ENCODE measurements at places on chromosomes 12 and 14.

GRCh38 chr12:15546102-15546701, 223.9 kb downstream of the PTPRO start:
- no peak overlapping the region for H3K27ac ChIP-seq
- H3K36me3 ChIP-seq = no peaks in the 10 kb centered on the region
- DNase-seq = no peak

DNA sequence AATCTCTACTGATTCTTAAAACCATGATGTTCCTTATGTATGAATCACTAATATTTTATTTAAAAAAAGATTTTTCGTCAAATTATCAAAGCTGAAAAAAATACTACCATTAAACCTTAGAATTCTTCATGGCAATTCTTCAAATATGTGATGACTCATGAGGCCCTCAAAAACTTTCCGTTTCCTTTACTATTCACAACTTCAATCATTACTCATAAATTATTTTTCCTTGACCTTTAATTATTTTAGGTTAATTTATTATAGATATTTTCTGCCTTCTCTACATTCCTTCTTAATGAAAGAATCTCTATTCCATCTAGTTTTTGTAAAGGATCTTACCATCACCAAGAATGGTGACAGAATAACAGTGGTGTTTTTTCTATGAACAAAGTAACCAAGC, 162.1 kb upstream of the SOX5 start:
- DNase-seq = no peak
- no peak overlapping the region for H3K27ac ChIP-seq
- H3K4me1 ChIP-seq = no peaks in the 10 kb centered on the region

DNA sequence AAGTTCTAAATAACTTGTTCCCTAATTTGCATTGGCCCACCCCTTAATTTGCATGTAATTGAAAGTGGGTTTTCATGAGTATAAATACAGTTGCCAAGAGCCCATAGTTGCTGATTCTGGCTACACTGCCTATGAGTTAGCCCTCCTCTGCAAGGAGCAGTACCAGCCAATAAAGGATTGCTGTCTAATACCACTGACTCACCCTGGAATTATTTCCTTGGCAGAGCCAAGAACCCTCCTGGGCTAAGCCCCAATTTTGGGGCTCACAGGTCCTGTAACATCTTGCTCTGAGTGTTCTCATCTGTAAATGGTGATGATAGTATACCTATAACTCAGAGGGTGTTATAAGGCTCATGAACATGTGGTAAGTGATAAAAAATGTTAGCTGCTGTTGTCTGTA, 6.8 kb downstream of the TTC8 start:
- H3K4me1 ChIP-seq = no peaks in the 10 kb centered on the region
- peaks cover 12% of the 10 kb centered on the region for H3K36me3 ChIP-seq
- H3K27me3 ChIP-seq = no peaks in the 10 kb centered on the region
- no peak for DNase-seq
- no peak overlapping the region for H3K4me3 ChIP-seq

GRCh38 chr12:2963154-2963759, 4.1 kb downstream of the TEAD4 start:
- peak overlapping the region; percentile 41 for H3K27ac ChIP-seq
- peaks cover 11% of the 10 kb centered on the region for H3K36me3 ChIP-seq
- H3K27me3 ChIP-seq = no peaks in the 10 kb centered on the region

Data from H9 (cell line).